ENCODE measurements at places on chromosomes 2 and 18.

- DNase-seq = no peak
Observed at GRCh38 chr2:227473122-227473461, 1.1 kb downstream of the AGFG1 start.

GRCh38 chr2:32991091-32991845, 44.5 kb downstream of the LTBP1 start:
- no peak for DNase-seq

DNA sequence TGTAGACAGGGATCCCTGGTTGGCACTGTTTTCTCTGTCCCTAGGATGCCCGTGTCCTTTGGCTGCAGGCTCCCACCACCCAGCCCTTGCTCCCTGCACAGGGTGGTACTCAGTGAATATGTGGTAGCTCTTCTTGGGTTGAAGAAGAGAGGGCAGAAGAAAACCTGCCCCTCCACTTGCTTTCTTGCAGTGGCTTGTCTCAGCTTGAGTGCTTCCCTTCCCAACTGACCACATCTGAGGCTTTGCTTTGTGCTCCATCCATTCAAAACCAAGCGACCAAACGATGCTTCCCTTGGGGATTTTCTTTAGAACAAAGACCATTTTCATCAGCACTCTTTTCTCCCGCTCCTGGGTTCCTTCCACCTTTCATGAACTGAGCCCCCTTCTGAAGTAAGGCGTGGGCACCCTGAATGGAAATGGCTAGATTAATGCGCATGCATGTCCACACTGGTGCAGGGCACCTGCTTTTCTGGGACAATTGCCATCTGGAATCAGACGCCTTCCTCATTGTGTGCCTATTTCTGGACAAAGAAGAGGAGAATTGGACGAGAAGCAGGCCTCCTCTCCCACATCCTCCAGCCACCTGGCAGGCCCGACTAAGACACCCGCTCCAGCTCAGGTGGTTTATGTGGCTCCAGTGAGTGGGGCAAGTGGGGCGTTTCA, 59.1 kb downstream of the ARL4C start:
- no peak for DNase-seq

GRCh38 chr18:70553245-70553935, 264.5 kb downstream of the SOCS6 start:
- no peak for DNase-seq

DNA sequence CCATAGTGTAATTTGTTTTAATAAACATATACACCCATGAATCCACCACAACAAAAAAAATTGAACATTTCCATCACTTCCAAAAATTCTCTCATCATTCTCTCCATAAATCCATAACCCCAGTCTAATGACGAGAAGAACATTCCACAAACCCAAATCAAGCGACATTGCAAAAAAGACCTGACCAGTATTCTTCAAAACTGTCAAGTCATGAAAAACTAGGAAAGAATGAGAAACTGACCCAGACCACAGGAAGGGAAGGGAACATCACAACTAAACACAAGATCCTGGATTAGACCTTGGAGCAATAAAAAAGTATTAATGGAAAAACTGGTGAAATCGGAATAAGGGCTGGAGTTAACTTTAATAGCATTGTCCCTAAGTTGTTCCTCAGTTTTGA, 141.3 kb upstream of the SLC35G4 start:
- no peak for DNase-seq

- no peak for DNase-seq
Observed at GRCh38 chr2:152924722-152925121, 206.3 kb downstream of the ARL6IP6 start.

DNA sequence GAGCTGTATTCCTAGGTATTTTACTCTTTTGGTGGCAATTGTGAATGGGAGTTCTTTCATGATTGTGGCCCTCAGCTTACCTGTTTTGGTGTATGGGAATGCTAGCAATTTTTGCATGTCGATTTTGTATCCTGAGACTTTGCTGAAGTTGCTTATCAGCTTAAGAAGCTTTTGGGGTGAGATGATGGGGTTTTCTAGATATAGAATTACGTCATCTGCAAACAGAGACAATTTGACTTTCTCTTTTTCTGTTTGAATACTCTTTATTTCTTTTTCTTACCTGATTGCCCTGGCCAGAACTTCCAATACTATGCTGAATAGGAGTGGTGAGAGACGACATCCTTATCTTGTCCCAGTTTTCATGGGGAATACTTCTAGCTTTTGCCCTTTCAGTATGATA, 191.2 kb downstream of the KCNE4 start:
- no peak for DNase-seq

- DNase-seq = no peak
Observed at GRCh38 chr18:12426924-12427323, 19.2 kb downstream of the PRELID3A start.

GRCh38 chr18:28712796-28713425, 536.0 kb upstream of the CDH2 start:
- DNase-seq = no peak

GRCh38 chr2:74499267-74499939, at the start of gene LBX2:
TSS of gene LBX2 (minus strand) at chr2:74499603. CDS start at chr2:74499537, 66 bp downstream.
- no peak for DNase-seq

GRCh38 chr2:20242727-20243377, 17.9 kb upstream of the SDC1 start:
- DNase-seq = no peak

DNA sequence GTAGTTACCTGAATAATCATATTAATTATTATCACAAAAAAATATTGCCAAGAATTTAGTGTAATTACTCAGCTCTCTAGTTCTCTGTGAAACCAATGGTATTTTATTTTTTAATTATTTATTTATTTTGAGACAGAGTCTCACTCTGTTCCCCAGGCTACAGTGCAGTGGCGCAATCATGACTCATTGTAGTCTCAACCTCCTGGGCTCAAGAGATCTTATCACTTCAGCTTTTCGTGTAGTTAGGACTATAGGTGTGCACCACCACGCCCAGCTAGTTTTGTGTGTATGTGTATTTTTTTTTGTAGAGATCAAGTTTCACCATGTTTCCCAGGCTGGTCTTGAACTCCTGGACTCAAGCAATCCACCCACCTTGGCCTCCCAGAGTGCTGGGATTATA, 440.4 kb upstream of the CDH20 start:
- DNase-seq = peak; percentile 80

- no peak for DNase-seq
Observed at GRCh38 chr2:8501061-8501720, 180.7 kb upstream of the ID2 start.

DNA sequence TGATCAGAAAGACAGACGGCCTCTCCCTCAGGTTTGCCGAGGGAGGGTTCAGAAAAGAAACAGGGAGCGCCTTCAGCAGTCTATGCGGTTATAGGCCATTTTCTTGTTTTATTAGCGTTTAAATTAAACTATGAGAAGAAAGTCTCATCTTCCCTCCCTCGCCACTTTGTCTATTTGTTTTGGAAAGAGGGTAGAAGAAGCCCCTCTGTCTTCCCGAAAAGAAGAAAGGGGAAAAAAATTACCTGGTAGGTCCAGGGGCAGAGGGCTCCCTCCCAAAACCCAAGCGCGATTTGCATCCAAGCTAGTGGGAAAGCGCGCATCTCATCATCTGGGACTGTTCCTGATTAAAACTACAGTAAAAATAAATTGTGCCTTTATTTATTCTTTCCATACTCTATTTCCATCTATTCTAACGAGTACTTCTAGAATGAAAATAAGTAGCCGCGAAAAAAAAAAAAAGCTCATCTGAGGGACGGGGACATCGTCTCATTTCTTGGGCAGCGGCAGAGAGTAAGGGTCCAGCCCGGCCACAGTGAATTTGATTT, 2.4 kb downstream of the PAX8 start:
- no peak for DNase-seq

DNA sequence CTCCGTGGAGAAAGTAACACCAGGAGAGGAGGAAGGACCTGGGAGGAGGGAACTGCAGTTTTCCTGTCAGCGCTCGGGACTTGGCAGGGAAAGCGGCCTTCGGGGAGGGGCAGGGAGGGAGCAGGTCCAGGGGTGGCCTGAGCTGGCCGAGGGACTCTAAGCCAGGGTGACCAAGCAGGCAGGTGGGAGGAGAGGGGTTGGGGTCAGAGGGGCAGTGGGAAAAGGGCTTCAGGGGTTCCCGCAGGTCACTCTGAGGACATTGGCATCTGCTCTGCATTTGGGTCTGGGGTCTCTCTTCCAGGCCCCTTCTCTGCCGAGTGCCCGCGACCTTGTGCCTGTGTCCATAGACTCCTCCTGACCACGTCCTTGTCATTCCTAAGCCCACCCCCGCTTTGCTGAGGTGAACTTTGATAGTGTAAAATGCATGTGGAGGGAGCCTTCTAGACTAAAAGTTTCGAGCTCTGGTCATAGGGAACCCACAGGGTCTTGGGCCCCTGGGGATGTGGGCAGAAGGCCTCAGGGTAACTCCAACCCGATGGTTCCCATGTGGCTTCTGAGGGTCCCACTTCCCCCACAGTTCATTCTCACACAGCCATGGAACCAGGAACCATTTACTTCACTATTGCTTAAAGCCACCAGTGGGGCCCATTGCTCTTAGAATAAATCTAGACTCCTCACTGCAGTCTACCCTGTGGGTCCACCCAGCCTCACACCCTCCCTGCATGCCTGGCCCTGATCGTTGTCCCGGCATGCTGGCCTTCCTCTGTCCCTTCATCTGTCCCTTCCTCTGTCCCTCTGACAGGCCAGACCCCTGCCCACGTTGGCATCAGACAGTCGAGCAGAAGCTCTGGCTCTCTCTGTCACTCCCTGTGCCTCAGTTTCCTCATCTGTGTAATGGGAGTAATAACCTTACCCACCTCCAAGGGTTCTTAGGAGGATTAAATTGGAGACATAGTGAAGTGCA, 229.2 kb downstream of the SEPTIN10 start:
- no peak for DNase-seq

DNA sequence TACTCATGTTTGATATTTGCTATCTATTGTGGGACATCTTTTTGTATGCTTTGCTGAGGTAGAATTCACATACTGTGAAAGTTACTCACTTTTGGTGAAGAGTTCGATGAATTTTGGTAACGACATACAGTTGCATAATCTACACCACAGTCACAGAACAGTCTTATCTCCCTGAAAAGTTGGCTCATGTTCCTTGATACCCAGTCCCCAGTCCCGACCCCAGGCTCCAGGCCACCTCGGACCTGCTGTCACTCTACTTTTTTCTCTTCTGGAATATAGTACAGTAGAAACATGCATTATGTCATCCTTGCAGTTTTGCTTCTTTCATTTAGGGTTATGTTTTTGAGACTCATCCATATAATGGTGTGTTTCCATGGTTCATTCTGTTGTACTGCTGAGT, 191.7 kb downstream of the FAM210A start:
- DNase-seq = no peak

DNA sequence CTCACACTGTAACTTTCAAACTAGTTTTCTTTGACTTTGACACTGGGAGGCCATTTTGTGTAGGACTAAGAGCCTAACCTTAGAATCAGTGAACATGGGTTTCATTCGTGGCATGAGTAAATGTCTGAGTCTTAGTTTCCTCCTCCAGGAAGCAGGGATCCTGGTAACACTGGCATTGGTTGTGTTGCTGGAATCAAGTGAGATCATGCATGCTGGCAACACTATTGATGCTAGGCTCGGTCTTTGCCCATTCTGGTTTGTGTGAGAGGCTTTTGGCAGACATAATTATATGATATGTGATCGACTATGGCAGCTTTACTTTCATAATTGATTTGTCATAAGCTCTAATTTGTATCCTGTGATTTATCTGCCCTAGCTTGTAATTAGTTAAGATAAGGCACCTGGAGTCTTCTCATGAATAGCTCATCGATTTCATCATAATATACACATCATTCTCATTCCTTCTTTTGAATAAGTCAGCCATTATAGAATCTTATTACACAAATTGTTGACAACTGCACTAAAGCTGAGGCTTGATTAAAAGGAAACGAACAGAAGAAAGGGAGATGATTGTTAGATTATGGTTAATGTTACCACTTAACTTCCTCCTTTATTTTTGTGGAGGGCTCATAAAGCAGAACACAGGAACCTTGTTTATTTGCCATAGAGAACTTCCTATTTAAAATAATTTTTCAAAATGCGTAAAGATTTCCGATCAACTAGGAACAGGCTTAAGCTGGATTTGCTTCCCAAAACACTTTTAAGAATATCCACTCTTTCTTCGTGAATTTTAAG, 12.6 kb downstream of the PPP1R1C start:
- no peak for DNase-seq

GRCh38 chr2:45003579-45004551, 5.4 kb downstream of the SIX2 start:
- no peak for DNase-seq

GRCh38 chr2:157839822-157840221, 36.3 kb downstream of the ACVR1 start:
- no peak for DNase-seq

DNA sequence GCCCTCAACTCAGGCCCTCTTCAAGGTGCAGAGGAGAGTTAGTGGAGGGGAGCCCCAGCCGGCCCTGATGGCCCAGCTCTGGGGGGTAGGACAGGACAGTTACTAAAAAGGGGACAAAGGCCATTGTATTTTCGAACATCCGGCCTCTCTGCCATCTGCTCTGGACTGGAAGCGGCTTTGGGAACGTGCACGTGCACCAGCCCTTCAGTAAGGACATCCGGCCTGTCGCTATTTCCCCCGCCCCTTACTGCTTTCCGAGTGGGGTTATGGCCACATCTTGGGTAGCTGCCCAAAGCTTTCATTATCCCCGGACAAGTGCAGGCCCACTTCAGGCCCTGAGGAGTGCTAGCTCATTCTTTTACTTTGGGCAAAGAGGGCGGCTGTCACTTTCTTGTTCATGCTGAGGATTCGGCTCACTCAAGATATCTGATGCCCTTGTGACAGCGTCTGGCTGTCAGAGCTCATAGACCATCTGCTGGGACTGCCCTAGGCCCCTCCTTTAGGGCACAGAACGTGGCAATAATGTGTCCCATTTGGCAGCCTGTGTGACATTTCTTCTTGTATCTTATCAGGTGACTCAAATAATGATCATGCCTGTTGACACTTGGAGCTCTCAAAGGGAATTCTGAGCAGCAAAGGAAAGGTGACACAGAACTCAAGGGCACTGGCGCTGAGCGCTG, 17.5 kb downstream of the SLC4A3 start:
- no peak for DNase-seq

GRCh38 chr2:216298719-216299495, 73.4 kb downstream of the MARCHF4 start:
- peak; percentile 67 for DNase-seq

GRCh38 chr2:139622691-139623090, 842.5 kb upstream of the NXPH2 start:
- no peak for DNase-seq

DNA sequence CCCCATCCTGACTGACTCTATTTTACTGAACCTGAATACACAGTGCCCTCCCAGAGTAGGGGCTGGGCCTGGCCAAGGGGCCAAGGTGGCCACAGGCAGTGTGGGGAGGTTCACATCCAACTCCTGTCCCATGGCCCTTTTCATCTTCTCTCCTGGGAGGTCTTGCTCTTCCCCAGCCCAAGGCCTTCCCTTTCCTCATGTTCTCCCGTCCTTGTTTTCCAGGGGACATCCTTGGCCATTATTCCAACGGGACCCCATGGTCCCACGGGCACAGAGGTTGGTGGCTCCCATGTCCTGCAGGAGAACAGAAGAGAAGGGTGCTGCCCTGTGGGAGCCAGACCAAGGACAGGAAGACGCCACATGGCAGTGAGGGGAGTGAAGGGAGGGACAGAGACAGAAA, 10.4 kb downstream of the MALL start:
- no peak for DNase-seq

- DNase-seq = no peak
Observed at GRCh38 chr18:70468861-70469547, 180.2 kb downstream of the SOCS6 start.

- no peak for DNase-seq
Observed at GRCh38 chr2:66730441-66730840, 295.5 kb downstream of the MEIS1 start.

GRCh38 chr2:45836740-45837139, 185.3 kb downstream of the PRKCE start:
- no peak for DNase-seq

Measured in choroid plexus epithelial cell (primary cell).